ENCODE measurements at places on chromosomes 7 and 10.

- DNase-seq: no peak
Measured at GRCh38 chr10:15220445-15220844, 52.0 kb upstream of the NMT2 start.

DNA sequence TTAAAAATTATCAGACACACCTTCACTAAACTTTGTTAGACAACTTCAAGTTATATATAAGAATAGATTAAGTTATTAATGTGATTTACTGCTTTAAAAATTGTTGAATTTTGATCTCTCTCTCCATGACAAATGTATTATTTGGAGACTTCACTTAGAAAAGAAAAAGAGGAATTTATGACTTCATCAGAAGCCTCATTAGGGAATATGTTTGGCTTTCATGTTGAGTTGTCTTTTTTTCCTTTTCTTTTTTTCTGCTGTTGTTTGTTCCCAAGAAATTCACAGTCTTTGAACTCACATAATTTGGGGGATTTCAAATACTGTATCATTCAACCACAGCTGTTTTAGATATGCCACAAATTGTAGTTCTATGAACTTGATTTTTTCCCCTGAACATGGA, 149.5 kb downstream of the PPP1R9A start:
- no peak for DNase-seq

GRCh38 chr10:102727037-102727818, 12.8 kb downstream of the SFXN2 start:
- DNase-seq: no peak

DNA sequence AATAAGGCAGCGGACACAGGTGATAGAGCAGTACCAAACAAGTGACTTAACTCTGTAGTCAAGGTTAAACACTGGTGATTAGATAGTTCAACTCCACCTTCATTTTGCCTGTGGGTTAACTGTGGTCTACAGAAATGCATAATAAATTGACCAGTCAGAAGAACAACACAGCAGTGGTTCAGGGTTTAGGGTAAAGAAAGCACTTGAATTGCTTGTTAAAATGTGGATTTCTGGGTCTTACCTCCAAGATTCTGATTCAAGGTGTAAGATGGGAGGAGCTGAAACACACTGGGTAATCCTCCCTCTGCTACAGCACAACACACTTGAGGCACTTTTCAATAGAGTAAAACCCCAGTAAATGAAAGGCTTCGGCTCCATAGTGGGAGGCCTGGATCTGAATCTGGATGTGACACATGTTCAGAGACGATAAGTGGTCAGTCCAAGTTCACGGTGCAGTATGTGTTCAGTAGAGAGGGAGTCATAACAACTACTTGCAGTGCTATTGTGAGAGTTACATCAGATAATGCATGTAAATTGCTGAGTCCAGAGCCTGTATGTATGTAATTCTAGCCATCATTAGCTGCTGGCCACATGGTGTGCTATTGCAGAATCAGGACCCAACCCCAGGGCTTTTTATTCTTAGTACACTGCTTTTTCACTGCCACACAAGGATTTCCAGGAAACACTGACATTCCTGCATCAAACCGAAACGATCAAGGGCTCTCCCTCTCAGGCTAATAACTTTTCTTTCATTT, 141.7 kb downstream of the SORCS1 start:
- no peak for DNase-seq

DNA sequence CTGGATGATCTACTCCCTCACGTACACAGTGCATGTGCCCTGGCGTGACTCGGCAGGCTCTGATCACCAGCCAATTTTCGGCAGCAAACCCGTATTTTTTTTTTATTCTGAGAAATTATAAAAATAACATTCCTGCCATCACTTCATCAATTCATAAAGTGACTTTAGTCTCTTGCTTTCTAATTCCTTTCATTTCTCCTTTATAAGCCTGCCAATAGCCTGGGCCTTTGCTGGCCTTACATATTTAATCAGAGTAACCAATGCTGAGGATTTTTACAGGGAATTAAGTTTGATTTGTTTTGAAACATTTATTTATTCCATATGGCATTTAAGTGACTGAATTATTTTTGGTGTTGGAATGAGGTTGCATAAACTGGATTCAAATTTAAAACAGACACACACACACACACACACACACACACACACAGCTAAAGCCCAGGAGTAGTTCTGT, 140.8 kb downstream of the ETV1 start:
- no peak for DNase-seq

- DNase-seq: no peak
Measured at GRCh38 chr10:74683621-74684364, 142.6 kb upstream of the KAT6B start.

- no peak for DNase-seq
Measured at GRCh38 chr10:29642990-29643389, 8.2 kb upstream of the SVIL start.

- no peak for DNase-seq
Measured at GRCh38 chr10:121042342-121042741, 191.2 kb downstream of the WDR11 start.

- DNase-seq: no peak
Measured at GRCh38 chr7:156950381-156950858, 908 bp downstream of the NOM1 start.

DNA sequence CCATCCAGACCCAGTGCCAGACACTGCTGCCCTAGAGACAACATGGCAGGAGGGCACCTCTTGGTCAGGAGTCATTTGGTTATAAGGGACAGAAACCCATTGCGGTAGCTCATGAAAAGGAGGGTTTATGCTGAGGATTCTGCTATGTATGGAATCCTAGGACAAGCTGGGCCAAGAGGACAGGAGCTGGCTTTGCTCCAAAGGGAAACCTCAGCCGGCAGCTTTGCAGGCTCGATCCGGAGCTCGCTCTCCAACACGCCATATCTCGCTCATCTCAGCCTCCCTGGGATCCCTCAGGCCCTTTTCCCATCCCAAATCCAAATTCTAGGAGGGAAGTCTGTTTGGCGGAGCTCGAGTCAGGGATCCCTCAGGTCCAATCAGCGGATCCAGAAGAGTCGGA, 345.7 kb downstream of the GLRX3 start:
- DNase-seq: no peak

DNA sequence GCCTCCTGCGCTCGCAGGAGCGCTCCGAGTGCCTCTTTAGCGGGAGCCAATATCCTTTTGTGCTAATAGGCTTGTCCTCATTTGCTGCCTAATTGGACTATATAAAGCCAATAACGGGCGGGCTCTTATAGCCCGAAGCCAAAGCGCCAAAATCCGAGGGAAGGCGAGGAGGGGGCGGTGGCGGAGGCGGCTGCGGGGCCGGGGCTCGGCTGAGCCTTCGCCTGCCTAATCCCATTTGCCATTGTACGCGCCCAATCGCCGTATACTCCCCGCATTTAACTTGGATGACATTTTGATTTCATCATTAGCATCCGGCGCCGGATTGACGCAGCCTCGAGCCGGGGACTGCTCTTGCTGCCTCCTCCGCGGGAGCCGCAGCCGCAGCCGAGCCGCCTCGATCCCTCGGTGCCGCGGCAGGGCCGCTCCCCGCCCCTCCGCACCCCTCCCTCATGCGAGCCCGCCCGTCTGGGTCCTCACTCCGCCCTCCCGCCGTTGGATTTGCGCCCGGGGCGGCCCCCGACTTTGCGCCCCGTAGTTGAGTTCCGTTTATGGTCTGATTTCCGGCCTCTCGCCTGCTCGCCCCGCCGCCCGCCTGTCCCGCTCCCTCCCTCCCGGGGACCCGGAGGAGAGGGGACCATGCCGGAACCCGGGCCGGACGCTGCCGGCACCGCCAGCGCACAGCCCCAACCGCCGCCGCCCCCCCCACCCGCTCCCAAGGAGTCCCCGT, at the start of gene HMX3:
Gene HMX3, plus strand, starts transcription at position 556 of the 727 bp plus-strand sequence. Its CDS starts 81 bp downstream, at position 637.
- no peak for DNase-seq

DNA sequence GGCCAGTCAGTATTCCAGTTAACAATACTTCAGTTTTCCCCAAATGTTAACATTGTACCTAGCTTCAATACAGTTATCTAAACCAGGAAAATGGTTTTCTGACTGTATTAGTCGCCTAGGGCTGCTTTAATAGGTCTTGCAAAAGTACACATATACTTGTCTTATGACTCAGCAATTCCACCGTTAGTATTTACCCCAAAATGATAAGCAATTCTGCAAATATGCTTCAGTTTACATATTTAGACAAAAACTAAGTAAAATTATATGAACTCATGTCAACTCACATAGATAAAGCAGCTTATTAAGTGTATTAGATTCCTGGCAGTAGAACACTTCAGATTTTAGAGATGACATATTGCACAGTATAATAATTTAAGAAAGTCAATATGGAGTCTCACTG, 363.3 kb downstream of the ARL4A start:
- no peak for DNase-seq

- no peak for DNase-seq
Measured at GRCh38 chr7:148335790-148336189, 254.8 kb upstream of the C7orf33 start.

- DNase-seq: no peak
Measured at GRCh38 chr10:103645141-103646054, 151.9 kb downstream of the NEURL1 start.

DNA sequence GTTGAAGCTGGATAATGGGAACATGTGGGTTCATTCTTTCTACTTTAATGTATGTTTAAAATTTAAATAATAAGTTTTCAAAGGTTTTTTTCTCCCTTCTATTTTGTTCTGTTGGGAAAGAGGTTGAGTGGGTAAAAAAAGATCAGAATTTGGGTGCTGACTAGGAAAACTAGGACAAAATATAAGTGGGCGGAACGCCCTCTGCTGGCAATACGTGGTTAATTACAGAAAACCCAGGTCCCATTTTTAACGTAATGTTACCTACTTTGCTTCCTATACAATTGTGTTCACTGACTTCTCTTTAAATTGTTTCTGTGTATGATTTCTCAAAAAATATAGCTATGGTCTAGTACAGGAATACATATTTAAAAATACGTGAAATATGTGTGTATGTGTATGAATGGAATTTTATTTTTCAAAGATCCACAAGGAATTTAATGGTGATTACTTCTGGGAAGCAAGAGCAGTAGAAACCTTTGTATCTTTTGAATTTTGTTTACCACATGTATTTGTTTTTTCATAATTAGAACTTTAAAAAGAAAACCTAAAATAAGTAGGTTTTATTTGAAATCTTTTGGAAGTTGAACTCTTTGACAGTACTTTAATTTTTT, 8.7 kb downstream of the ECD start:
- DNase-seq: no peak

DNA sequence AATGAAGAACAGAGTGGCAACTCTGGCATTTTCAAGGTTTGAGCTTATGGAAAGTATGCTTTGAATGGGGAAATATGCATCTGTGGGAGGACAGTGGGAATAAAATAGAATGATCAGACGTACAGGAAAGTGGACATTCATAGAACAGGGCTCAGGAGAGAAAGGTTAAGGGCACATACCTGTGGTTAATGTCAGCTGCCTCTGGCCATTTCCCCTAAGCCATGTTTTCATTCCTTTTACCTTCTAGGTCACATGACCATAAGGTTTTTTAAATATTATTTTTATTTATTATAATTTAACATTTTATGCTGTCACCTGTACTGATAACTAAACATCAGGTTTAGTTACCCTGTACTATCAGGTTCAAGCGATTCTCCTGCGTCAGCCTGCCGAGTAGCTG, 52.8 kb downstream of the LRRC4 start:
- DNase-seq: no peak

DNA sequence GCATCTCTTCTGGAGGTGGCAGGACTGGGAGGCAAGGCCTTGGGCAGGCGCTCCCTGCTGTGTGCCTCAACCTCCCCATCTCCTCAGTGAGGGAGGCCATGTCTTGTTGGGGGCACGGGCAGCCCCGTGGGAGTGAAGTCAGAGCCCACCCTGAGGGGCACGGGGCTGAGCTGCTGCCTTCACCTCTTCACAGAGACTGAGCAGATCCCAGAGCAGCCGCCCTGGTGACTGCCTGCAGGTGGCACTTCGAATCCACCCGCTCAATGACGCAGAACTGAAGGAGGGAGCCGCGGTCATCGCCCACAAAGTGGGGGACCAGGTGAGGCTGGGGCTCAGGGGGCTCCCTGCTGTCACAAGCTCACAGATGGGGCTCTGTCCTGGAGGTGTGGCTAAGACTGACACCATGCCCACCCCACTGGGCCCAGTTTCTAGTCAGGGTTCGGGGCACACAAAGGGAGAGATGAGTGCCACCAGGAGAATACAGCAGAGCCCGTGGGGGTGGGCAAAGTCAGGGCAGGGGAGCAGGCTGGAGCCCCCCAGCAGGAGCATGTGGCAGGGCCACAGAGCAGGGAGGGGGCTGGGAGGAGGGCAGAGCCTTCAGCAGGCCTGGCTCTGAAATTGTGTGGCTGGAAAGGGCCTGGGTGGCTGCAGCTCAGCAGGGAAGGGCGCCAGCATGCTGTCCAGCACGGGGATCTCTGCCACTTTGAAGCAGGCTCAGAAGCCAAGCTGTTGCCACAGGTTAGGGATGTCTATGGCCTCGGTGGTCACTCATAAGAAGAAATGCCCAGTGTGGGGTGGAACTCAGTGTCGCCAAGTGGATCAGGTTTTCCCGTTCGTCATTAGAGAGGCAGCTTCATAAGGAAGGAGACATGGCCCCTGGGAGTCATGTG, 18.8 kb upstream of the CHST12 start:
- no peak for DNase-seq

GRCh38 chr10:20215547-20216152, 399.4 kb downstream of the PLXDC2 start:
- no peak for DNase-seq

- no peak for DNase-seq
Measured at GRCh38 chr10:14184841-14185315, 145.8 kb downstream of the FRMD4A start.

DNA sequence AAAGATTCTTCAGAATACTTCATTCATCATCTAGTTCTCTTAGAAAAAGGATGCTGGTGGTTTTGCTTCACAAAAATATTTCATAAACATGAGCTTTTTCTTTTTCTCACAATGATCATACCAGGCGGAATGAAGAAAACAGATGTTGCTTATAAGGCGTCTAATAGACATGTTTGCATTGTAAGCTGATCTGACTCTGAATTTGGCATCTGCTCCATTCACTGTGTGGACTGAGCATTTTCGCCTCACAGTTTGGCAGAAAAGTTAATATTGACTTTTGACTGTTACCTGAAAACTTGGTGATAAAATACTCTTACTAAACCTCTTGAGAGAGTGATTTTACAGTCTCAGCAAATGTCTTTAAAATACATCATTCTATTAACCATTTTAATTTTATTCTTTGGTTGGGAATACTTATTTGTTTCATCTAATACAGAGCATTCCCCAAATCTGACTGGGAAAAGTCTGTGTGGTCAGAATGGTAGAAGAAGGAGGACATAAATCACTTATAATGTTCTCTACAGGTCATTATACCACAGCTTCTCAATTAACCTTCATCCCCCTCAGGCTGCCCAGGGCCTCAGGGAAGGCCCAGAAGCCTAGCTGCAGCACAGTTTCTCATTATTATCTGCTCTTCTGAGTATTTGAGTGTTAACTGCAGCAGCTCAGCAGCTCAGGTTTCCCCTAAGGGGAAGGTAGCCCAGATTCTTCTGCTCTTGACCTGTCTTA, 121.6 kb upstream of the KAT6B start:
- DNase-seq: peak; percentile 58

- DNase-seq: no peak
Measured at GRCh38 chr10:97891497-97892167, 42.0 kb downstream of the GOLGA7B start.

GRCh38 chr10:11074536-11075267, 57.0 kb downstream of the CELF2 start:
- no peak for DNase-seq

GRCh38 chr7:2074691-2075090, 158.1 kb downstream of the MAD1L1 start:
- no peak for DNase-seq
